ENCODE measurements at places on chromosomes 7 and 10. TPM values are rescaled to one million over a fixed set of nuclear protein-coding genes. Genes with fewer than 3 reads are reported as not detected.

DNA sequence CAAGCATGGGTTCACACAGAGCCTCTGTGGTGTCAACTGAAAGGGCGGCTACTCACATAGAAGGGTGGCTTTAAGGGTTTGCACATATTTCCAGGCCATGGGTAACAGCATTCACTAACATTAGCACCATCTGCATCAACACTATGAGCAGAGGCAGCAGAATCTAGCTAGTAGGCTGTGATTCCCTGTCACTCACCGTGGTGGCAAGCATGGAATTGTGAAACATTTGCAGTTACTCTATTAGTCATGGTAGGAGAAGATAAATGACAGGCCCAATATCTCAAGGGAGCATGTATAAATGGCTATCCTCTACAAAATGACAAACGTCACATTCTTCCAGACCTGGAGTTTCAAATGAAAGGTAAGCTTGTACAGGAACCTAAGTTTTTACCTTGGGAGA lies 32.2 kb upstream of the CUBN start:
- no peak for DNase-seq

DNA sequence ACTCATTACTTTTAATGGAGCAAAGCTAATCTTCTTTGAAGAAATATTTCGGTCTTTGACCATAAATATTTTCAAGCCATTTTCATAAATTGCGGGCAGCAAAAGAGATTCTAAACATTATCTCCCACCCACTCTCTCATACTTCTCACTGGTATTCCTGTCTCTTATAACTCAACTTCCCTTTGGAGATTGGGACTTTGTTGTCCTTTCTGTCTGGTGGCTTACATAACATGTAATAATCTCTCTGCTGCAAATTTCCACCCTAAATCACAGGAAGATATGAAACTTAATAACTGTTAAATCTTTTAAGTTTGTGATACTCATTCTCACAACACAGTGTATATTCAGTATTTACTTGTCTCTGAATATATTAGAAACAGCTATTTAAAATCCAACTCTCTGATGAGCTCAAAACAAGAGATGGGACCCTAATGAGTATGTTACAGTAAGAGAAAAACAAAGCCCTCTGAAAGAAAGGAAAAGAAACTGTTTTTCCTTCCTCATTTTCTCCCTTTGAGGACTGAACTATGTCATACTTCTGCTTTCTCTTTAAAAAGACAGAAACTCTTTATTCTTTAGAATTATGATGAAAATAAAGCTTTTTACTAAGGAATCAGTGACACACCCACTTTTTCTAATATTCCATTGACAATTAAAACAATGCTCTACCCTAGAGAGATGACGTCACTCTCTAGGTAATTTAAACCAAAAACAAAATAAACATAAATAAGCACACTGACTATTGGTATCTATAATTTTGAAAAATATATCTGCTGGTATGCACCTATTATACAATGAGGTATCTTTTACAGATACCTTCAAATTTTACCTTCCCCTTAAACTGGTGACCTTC lies 14.7 kb downstream of the CALCR start:
- no peak for DNase-seq

GRCh38 chr10:26781797-26782196 lies 79.0 kb downstream of the ABI1 start:
- no peak for DNase-seq

- DNase-seq, result no peak
These were observed 33.8 kb upstream of the ATRNL1 start for GRCh38 chr10:115059301-115059898.

DNA sequence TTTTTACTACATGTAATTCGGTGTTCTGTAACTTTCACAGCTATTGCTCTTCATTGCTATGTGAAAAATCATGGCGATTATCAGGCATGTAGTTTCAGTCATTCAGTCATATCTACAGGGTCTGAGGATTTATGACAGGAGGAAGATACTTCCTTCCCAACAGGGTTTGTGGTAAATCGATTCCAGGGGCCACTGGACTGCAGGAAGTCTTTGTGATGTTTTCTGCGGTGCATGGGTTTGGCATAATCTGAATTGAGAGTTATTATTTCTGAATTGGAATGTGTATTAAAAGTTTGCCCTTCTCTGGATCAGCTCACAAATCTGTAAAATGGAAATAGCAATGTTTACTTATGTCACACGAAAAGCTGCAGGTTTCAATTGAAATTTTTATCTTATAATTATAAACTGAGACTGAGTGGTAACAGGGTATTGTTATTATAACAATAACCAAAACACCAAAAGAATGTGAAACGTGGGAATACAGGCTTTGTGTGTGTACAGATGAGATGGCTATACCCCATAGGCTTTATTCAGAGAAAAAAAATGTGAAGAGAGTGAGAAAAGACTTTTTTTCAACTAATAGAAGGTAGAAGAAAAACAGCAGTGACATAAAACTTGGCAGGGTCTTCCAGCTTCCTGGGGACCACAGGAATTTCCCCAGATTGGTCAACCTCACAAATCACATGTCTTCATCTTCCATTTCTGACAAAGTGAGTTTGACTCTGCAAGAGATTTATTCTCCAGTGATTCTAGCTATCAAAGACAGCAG lies 307.7 kb upstream of the NFE2L3 start:
- no peak for DNase-seq

- no peak for DNase-seq
These were observed 64.7 kb upstream of the ETV1 start for GRCh38 chr7:14054125-14054524.

DNA sequence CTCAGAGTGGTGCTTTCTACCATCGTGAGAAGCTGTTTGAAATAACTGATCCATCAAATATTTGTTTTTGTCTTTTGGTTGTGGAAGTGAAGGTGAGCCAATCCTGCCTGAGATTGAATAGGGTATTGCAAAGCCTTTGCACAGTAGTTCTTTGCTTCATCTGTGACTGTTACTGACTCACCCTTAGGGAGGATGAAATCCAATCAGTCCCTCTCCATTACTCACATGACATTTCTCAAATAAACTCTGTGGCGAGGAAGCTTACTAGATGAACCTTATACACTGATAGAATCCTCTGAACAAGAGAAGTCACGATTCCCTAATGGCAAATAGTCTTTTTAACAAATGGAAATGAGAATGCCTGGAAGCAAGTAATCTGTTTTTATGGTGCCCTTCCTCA lies 31.9 kb downstream of the HEPACAM2 start:
- no peak for DNase-seq

GRCh38 chr10:1754506-1755153 lies 17.3 kb upstream of the ADARB2 start:
- DNase-seq, result no peak

- DNase-seq, result no peak
These were observed 97.6 kb downstream of the CCNY start for GRCh38 chr10:35433851-35434426.

- DNase-seq, result no peak
These were observed 9.1 kb downstream of the RPA3 start for GRCh38 chr7:7709291-7709690.

DNA sequence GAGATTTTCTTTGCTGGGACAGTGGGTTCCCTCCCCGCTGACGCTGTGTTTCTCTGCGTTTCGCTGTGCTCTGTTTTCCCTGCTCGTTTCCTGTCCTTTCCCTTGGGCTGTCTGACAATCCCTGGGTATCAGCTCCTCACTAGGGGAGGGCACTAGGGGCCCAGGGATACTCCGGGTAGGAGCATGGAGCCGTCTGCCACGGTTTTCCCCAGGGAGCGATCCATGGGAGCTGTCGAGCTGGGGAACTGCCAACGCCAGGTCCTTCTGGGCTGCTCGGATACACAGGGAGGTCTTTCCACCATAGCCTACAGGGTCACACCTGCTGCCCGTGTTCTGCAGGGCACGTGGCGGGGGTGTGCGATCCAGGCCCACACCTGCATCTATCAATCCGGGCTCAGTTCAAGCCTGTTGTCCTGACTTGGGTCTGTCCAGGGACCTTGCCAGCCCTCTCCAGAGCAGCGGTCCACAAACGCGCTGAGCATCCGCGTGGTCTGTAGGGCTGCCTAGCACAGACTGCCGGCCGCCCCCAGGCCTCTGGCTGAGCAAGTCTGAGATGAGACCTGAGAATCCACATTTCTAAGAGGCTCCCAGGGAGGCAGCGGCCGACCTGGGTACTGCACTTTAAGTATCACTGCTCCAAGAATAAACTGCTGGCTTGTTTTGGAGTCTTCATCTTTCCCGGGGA lies 263.1 kb downstream of the ELFN1 start:
- DNase-seq, result no peak

GRCh38 chr10:23171232-23171876 lies 20.8 kb upstream of the PTF1A start:
- no peak for DNase-seq

DNA sequence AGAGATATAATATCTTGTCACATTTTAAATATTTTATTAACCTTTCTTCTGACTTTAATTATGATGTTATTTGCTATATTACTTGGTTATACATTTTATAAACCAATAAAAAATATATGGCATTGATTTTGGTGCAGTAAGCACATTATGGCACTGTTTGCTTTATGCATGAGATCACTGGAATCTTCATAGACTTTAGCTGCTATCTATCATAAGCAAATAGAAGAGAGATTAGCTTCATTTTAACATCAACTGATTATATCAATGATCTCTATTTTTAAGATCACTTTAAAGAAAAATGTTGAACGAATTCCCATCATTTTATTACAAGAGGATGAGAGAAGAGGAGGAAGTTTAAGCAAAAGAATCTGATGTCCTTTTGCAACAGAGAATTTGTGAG lies 58.6 kb upstream of the CDK1 start:
- no peak for DNase-seq

DNA sequence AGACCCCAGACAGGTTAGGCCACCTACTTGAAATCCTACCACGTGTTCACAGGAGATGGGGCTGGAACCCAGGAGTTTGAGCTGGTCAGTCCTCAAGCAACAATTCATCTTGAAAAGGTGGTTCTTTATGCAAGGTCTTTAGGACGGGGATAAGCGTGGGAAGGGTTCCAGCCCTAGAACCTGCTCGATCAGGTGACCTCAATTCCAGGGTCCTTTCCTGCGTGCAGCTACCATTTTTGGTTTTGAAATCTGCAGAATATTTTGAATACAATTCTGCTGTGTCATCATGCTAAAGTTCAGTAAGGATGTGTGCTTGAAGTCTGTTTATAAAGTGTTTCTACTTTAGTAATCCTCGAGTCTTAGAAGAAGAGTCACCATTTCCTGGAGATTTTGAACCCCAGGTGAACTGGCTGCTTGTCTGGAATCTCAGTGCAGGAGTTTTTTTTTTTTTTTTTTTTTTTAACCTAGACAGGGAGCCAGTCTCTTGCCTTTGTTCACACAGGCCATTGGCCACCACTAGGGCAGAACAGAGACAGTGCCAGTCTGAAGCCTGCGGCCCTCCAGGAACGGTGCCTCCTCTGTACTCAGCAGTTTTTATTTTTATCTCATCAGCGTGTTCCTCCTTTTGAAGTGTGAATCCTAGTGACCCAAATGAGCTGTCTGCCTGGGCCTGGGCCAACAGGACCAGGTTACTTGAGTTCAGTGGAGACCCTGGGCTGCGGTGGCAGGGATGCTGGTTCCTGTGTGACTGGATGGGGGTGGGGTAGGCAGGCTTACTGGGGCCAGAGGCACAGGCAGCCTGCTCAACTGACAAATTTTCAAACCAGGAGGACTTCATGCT lies 54.6 kb downstream of the EEPD1 start:
- peak; percentile 23 for DNase-seq

DNA sequence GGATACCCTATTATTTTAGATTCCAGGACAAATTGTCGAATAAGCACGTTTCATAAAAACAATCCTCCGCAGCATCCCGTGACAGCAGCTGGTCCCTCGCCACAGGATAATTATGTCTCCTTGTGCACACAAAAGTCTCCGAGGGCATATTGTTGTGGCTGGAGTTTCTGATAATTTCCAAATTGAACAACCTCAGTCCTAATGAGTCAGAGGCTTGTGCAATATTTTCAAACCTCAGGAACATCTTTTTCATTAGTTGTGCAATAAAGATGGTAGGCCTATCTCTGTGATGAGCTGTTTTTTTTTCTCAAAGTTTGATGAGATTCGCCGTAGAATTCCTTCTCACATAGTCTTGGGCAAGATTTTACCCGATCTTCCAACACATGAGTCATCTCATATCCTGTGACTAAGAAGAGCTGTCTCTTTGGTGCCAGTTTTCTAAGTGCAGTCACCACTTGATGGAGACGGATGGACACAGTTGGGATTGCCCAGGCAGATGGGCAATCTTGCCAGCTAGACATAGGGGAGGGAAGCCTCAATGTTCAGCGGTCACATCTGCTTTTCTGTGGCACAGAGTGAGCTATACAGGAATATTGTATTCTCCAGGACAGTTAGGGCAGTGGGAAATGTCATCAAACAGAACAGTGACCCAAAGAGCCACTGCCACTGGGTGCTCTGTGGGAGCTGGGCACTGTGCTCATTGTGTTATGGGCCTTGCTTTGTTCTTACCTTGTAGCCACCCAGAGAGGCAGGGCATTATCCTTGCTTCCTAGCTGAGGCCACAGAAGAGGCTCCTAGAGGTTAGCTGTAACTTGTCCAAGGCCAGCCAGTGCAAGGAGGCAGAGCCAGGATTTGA lies 7.8 kb downstream of the HTRA1 start:
- DNase-seq, result no peak

GRCh38 chr7:113099284-113099919 lies 12.8 kb upstream of the GPR85 start:
- DNase-seq, result no peak

GRCh38 chr7:44269417-44269816 lies 56.0 kb downstream of the CAMK2B start:
- no peak for DNase-seq

GRCh38 chr10:15335508-15335907 lies 35.6 kb downstream of the FAM171A1 start:
- DNase-seq, result no peak

GRCh38 chr10:113473011-113473410 lies 79.8 kb upstream of the HABP2 start:
- DNase-seq, result no peak

DNA sequence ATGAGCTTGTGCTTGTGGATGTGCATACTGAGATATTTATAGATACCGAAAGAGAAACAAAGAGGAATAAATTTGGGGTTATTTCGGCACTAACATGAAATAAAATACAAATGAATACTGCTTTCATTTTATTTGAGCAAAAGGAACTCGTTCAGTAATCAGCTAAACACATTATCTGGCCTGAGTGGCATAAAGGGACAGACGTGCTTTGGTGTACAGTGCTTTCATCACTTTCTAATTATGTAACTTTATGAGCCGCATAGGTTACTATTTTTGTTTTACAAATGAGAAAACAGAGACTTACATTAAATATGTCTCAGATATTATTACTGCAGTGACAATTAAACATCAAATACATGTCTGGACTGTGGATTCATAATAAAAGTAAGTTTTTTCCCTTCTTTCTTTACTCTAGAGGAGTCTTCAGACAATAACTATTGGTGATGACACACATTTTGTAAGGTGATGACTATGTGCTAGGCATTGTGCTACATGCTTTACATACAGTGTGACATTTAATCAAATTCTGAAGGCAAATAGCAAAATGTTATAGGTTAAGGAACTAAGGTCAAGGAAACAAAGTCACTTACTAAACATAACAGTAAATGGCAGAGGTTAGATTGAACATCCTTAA lies 503.3 kb downstream of the SORCS1 start:
- no peak for DNase-seq

SLC26A3 gene
- total RNA-seq, result not detected

CHST3 gene
- total RNA-seq, result not detected

BCAP29 gene
- total RNA-seq, result 15.5 TPM

KCNH2 gene
- total RNA-seq, result 3.5 TPM

CTTNBP2 gene
- not detected for total RNA-seq

PRSS1 gene
- not detected for total RNA-seq

FZD1 gene
- 0.10 TPM for total RNA-seq

NPC1L1 gene
- total RNA-seq, result 0.10 TPM

Data from CD4-positive, CD25-positive, alpha-beta regulatory T cell (primary cell).